Sigmoid colon (tissue), 7 donors: ENCODE measurements at places on chromosomes 2 and 18.

DNA sequence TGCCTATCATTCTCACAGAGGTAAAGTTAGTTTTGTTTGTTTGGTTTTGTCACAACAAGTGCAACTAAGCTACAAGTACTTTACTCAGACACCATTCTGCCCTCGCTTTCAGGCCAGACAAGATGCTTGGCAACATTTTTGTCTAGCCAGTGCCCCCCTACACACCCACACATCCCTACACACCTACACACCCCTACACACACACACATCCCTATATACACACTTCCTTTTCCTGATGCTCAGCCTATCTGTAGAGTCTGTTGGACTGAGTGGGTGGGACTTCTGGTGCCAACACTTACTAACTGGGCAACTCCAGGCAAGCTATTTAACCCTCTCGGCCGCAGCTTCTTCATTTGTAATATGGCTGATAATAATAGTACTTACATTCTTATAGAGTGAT lies 161.4 kb downstream of the ALK start:
- H3K27ac ChIP-seq = no peak overlapping the region
- H3K36me3 ChIP-seq = no peaks in the 10 kb centered on the region
- no peak for DNase-seq

- H3K27ac ChIP-seq = no peak overlapping the region
- H3K4me1 ChIP-seq = no peaks in the 10 kb centered on the region
- DNase-seq = no peak
- no peak overlapping the region for H3K4me3 ChIP-seq
- no peaks in the 10 kb centered on the region for H3K27me3 ChIP-seq
- no peaks in the 10 kb centered on the region for H3K36me3 ChIP-seq
Observed at GRCh38 chr2:110904116-110904778, 171.9 kb downstream of the ACOXL start.

DNA sequence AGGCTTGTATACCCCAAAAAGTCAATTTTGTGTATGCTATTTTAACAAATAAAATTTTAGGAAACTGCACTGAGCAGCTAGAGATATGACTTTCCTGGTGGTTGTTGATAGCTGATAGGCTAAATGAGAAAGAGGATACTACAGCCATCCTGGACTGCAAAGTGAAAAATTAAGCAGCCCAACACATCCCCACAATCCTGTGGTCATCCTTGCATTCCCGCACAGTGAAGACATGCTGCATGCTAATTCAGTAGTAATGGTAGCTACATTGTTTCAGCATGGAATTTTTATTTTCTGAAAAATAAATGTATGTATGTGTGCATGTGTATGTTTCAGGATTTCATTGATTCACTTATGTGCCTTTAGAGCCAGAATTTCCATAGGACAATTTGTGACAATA lies 124.2 kb upstream of the CCDC68 start:
- no peak overlapping the region for H3K27ac ChIP-seq
- H3K4me3 ChIP-seq = no peak overlapping the region
- no peak for DNase-seq
- H3K27me3 ChIP-seq = no peaks in the 10 kb centered on the region
- no peaks in the 10 kb centered on the region for H3K36me3 ChIP-seq
- no peaks in the 10 kb centered on the region for H3K4me1 ChIP-seq

GRCh38 chr2:237223201-237223861 lies 137.6 kb downstream of the COPS8 start:
- peak overlapping the region; percentile 66 for H3K27ac ChIP-seq
- no peaks in the 10 kb centered on the region for H3K36me3 ChIP-seq
- no peak overlapping the region for H3K4me3 ChIP-seq
- peaks cover 39% of the 10 kb centered on the region for H3K4me1 ChIP-seq
- no peaks in the 10 kb centered on the region for H3K27me3 ChIP-seq
- DNase-seq = no peak

GRCh38 chr2:88824951-88825350 lies 133.5 kb downstream of the RPIA start:
- no peak overlapping the region for H3K4me3 ChIP-seq
- H3K27me3 ChIP-seq = no peaks in the 10 kb centered on the region
- no peak for DNase-seq
- H3K27ac ChIP-seq = no peak overlapping the region
- no peaks in the 10 kb centered on the region for H3K4me1 ChIP-seq

GRCh38 chr2:178550352-178550751 lies 70.1 kb downstream of the PLEKHA3 start:
- H3K36me3 ChIP-seq = no peaks in the 10 kb centered on the region
- H3K4me1 ChIP-seq = no peaks in the 10 kb centered on the region
- no peak overlapping the region for H3K4me3 ChIP-seq
- no peak overlapping the region for H3K27ac ChIP-seq

- H3K27ac ChIP-seq = no peak overlapping the region
- no peak overlapping the region for H3K4me3 ChIP-seq
- no peaks in the 10 kb centered on the region for H3K27me3 ChIP-seq
- H3K36me3 ChIP-seq = no peaks in the 10 kb centered on the region
Observed at GRCh38 chr2:12921321-12921720, 204.6 kb downstream of the TRIB2 start.

DNA sequence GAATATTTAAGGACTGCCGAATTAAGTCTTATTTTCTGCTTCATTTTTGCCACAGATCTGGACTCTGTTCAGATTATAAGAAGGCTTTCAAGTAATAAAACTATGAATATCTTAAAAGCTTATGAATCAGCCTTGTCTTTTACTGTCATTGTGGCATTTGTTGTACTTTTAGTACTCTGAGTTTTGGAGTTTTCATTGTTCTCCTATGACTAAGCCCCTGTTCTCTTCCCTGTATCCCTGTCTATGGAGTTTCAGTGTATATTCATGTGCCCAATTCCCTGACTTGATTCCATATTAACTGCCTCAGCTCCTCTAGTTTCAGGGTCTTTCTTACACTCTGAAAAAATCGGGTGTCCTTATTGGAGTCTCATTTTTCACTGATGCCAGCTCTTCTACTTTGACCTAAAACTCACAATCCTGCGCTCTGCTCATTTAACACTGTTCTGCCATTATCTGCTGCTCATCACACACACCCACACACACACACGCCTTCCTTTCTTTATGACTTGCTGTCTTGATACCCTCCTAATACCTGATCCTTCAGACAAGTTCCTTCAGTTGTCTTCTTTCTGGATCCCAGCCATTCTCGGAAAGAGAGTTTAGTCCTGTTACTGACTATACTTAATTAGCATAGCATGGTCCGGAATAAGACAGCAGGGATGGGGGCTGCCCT lies 511.8 kb downstream of the CPS1 start:
- H3K4me3 ChIP-seq = no peak overlapping the region
- no peaks in the 10 kb centered on the region for H3K27me3 ChIP-seq
- no peak for DNase-seq
- H3K36me3 ChIP-seq = no peaks in the 10 kb centered on the region

GRCh38 chr2:46252891-46253659 lies 44.1 kb upstream of the EPAS1 start:
- no peaks in the 10 kb centered on the region for H3K36me3 ChIP-seq

GRCh38 chr18:54931152-54931551 lies 28.1 kb downstream of the CCDC68 start:
- no peaks in the 10 kb centered on the region for H3K27me3 ChIP-seq
- H3K27ac ChIP-seq = no peak overlapping the region
- H3K4me1 ChIP-seq = no peaks in the 10 kb centered on the region

GRCh38 chr2:67993329-67993728 lies 69.5 kb downstream of the C1D start:
- no peaks in the 10 kb centered on the region for H3K27me3 ChIP-seq
- no peak overlapping the region for H3K4me3 ChIP-seq
- H3K27ac ChIP-seq = no peak overlapping the region

DNA sequence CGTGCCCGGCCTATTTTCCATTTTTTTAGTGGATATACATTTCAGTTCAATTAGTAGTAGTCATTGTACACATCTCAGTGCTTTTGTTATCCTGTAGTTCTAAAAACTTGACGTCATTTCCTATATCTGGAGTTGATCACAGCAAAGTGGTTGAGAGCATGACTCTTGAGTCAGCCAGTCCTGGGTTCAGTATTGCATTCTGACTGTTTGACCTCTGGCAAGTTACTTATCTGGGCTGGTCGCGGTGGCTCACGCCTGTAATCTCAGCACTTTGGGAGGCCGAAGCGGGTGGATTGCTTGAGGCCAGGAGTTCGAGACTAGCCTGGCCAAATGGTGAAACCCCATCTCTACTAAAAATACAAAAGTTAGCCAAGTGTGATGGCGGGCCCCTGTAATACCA lies 50.4 kb upstream of the PPM1B start:
- no peaks in the 10 kb centered on the region for H3K4me1 ChIP-seq
- H3K36me3 ChIP-seq = no peaks in the 10 kb centered on the region
- no peak overlapping the region for H3K4me3 ChIP-seq
- no peak overlapping the region for H3K27ac ChIP-seq

- H3K27me3 ChIP-seq = no peaks in the 10 kb centered on the region
- H3K4me3 ChIP-seq = no peak overlapping the region
- no peaks in the 10 kb centered on the region for H3K36me3 ChIP-seq
- DNase-seq = no peak
Observed at GRCh38 chr2:173874894-173875237, 90.3 kb downstream of the SP3 start.

GRCh38 chr2:102401456-102401855 lies 21.5 kb upstream of the IL18RAP start:
- DNase-seq = no peak
- H3K27ac ChIP-seq = no peak overlapping the region
- no peaks in the 10 kb centered on the region for H3K27me3 ChIP-seq
- no peak overlapping the region for H3K4me3 ChIP-seq
- H3K36me3 ChIP-seq = no peaks in the 10 kb centered on the region

DNA sequence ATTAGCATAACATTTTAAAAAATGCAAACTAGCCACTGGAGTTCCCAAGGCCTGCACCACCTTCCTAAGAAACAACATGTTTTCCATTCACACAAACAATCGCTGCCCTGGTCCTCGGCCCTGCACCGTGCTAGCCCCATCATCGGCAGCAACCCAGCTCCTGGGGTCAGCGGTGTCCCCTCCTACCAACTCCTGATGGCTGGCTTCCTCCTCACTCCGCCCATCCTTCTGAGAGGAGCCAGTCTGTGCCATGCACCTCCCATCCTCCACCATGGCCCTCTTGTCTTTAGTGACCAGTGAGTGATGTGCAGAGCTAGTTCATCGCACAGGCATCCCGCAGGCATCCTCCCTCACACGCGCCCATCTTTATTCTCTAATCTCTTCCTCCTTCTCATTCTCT lies 81.9 kb downstream of the LONRF2 start:
- no peaks in the 10 kb centered on the region for H3K27me3 ChIP-seq
- H3K4me3 ChIP-seq = no peak overlapping the region
- H3K4me1 ChIP-seq = no peaks in the 10 kb centered on the region
- DNase-seq = no peak
- H3K27ac ChIP-seq = no peak overlapping the region
- H3K36me3 ChIP-seq = no peaks in the 10 kb centered on the region

- H3K27me3 ChIP-seq = no peaks in the 10 kb centered on the region
- H3K4me1 ChIP-seq = no peaks in the 10 kb centered on the region
- no peak for DNase-seq
- no peak overlapping the region for H3K4me3 ChIP-seq
- H3K36me3 ChIP-seq = no peaks in the 10 kb centered on the region
- H3K27ac ChIP-seq = no peak overlapping the region
Observed at GRCh38 chr2:132448771-132449170, 32.2 kb downstream of the GPR39 start.
